Ovary (tissue), 10 donors: ENCODE measurements at places on chromosomes 13 and 19.

GRCh38 chr13:20580257-20580656 is 13.3 kb downstream of the IFT88 start:
- no peak overlapping the region for H3K4me3 ChIP-seq
- no peak for DNase-seq
- H3K27me3 ChIP-seq: no peaks in the 10 kb centered on the region
- H3K27ac ChIP-seq: no peak overlapping the region

DNA sequence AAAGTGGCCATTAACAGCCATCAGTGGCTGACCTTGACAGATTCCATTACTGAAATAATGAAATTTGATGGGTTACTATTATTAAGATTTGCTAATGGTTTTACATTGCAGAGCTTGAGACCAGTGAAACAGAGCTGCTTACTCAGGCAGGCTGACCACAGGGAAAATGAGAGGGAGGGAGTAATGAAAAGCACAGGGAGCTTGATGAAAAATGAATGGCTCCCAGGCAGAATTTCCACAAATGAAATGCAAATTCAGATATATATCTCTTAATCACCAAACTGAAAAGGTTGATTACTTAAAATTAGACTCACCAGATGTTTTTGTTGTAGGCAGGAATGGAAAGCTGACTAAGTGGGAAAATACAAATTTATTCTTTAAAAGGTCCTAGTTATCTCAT is 36.1 kb downstream of the HTR2A start:
- DNase-seq: no peak
- H3K27ac ChIP-seq: no peak overlapping the region
- H3K4me1 ChIP-seq: no peaks in the 10 kb centered on the region
- no peak overlapping the region for H3K4me3 ChIP-seq
- H3K36me3 ChIP-seq: no peaks in the 10 kb centered on the region

- peaks cover 4% of the 10 kb centered on the region for H3K4me1 ChIP-seq
- no peaks in the 10 kb centered on the region for H3K27me3 ChIP-seq
- H3K36me3 ChIP-seq: no peaks in the 10 kb centered on the region
- no peak for DNase-seq
- H3K4me3 ChIP-seq: peak overlapping the region; percentile 79
- peak overlapping the region; percentile 66 for H3K27ac ChIP-seq
Measured at GRCh38 chr19:16829822-16830289, 658 bp downstream of the SIN3B start.

DNA sequence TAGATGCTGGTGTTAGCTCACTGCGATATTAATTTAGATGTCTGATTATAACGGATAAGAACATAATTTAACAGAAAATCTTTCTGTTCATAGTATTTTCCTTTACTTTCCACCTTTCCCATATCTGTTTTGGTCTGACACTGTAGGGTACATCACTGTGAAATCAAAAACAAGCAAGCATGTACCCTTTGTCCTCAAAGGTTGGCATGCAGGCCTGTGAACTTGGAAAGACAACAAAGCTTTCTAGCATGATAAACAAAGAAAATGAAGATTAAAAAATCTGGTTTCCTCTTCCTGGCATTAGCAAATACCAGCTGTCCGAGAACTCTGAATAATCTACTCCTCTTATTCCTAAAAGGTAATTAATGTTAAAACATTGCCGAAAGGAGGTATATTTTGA is 31.6 kb downstream of the THSD1 start:
- no peaks in the 10 kb centered on the region for H3K36me3 ChIP-seq
- no peaks in the 10 kb centered on the region for H3K27me3 ChIP-seq
- H3K4me3 ChIP-seq: no peak overlapping the region
- no peaks in the 10 kb centered on the region for H3K4me1 ChIP-seq

- H3K27me3 ChIP-seq: no peaks in the 10 kb centered on the region
- H3K27ac ChIP-seq: no peak overlapping the region
- H3K4me3 ChIP-seq: no peak overlapping the region
- no peak for DNase-seq
- no peaks in the 10 kb centered on the region for H3K36me3 ChIP-seq
Measured at GRCh38 chr19:18629166-18630088, 7.4 kb upstream of the KLHL26 start.

GRCh38 chr13:31274390-31274789 is 74.6 kb downstream of the B3GLCT start:
- H3K27me3 ChIP-seq: no peaks in the 10 kb centered on the region
- H3K27ac ChIP-seq: no peak overlapping the region
- H3K4me3 ChIP-seq: no peak overlapping the region
- H3K36me3 ChIP-seq: no peaks in the 10 kb centered on the region

DNA sequence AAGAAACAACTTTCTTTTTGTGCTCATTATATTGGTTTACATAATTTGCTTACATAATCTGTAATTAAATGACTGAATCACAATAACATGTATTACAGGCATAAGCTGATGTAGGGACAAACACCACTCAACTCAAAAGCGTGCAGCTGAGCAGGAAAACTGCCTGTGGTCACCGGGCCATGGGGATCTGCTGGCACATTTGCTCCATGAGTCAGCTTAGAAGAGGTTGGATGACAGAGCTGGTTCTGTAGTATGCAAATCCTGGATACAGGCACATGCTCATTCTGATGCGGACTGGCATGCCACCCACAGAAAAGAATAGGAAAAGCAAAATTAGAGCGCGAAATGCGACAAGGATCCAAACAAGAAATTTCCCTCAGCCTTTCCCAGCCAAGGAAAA is 128.6 kb downstream of the USP12 start:
- no peaks in the 10 kb centered on the region for H3K4me1 ChIP-seq
- DNase-seq: no peak
- no peaks in the 10 kb centered on the region for H3K27me3 ChIP-seq
- no peak overlapping the region for H3K4me3 ChIP-seq

DNA sequence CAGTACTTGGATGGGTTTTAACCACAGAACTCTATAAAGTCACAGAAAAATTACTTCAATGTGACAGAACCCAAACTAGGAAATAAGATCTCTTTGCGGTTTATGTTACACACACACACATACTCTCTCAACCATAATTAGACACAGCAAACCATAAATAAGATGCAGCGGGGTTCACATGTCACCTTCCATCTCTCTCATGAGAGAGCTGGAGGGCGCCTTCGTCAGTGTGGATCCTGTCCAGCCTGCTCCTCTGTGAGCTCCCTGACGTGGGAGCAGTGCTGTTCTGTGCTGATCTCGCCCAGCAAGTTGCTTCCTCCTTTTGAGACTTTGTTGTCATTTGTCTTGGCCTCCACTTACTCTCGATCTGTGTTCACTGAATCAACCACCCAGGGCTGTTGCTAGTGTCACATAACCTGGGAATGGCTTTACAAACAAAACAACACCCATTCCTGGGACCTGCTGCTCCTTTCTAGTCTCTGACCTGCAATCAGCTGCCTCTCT is 204.9 kb upstream of the KL start:
- H3K27me3 ChIP-seq: no peaks in the 10 kb centered on the region
- H3K27ac ChIP-seq: no peak overlapping the region
- DNase-seq: no peak
- no peaks in the 10 kb centered on the region for H3K36me3 ChIP-seq
- H3K4me1 ChIP-seq: no peaks in the 10 kb centered on the region
- H3K4me3 ChIP-seq: no peak overlapping the region

DNA sequence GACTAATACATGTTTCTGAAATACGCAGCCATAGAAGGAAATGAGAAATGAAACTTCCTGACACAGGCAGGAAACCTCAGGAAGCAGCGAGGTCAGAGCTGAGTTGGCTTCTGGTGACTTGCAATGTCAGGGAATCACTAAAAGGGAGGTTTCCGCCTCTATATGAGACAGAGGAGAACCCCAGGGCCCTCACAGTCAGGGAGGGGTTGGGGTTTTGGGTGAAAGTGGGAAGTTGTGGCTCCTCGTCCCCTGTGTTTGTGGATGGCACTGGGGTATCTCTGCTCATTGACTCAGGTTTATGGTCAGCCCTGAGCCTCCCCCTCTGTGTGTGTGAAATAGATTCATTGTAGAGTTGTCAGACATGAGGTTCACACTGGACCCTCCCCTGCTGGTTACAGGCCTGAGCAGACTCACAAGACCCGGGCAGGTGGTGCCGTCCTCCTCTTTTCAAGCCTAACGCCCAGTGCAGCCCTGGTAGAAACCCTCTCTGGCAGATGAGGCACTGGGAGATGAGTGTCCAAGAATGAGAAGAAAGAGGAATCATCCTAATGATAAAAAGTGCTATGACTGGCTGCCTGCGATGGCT is 5.5 kb upstream of the LILRA6 start:
- no peaks in the 10 kb centered on the region for H3K4me1 ChIP-seq
- H3K4me3 ChIP-seq: no peak overlapping the region
- H3K27me3 ChIP-seq: no peaks in the 10 kb centered on the region
- H3K36me3 ChIP-seq: no peaks in the 10 kb centered on the region

GRCh38 chr19:38285567-38285966 is 18.5 kb upstream of the C19orf33 start:
- H3K4me1 ChIP-seq: peaks cover 15% of the 10 kb centered on the region
- no peaks in the 10 kb centered on the region for H3K27me3 ChIP-seq
- no peak overlapping the region for H3K4me3 ChIP-seq

- DNase-seq: no peak
- H3K27me3 ChIP-seq: no peaks in the 10 kb centered on the region
- H3K4me1 ChIP-seq: no peaks in the 10 kb centered on the region
- H3K27ac ChIP-seq: no peak overlapping the region
- H3K4me3 ChIP-seq: no peak overlapping the region
Measured at GRCh38 chr13:94917824-94918223, 205.5 kb upstream of the SOX21 start.

GRCh38 chr13:25371158-25371874 is 458 bp upstream of the ATP8A2 start:
- no peaks in the 10 kb centered on the region for H3K36me3 ChIP-seq
- H3K27me3 ChIP-seq: no peaks in the 10 kb centered on the region
- no peak overlapping the region for H3K27ac ChIP-seq
- H3K4me1 ChIP-seq: peaks cover 5% of the 10 kb centered on the region
- H3K4me3 ChIP-seq: no peak overlapping the region

DNA sequence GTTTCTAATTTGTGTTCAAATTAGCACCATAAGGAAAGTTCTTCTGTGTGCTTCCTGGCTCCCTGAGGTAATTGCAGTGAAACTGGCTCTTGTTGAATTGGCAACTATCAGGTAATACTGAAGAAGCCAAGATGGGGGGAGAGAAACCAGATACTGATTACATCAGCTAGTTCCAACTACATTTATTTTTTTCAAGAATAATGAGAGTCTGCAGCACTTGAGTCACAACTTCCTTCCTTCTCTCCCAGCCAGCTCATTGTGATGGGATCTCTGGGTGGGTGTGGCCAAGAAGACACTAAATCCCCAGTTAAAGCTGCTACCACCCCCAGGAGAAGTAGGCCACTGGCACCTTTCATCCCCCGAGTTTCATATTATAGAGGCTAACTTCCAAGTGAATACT is 100.7 kb upstream of the RXFP2 start:
- H3K27me3 ChIP-seq: no peaks in the 10 kb centered on the region
- no peak for DNase-seq
- no peaks in the 10 kb centered on the region for H3K36me3 ChIP-seq
- H3K4me3 ChIP-seq: no peak overlapping the region
- no peaks in the 10 kb centered on the region for H3K4me1 ChIP-seq

DNA sequence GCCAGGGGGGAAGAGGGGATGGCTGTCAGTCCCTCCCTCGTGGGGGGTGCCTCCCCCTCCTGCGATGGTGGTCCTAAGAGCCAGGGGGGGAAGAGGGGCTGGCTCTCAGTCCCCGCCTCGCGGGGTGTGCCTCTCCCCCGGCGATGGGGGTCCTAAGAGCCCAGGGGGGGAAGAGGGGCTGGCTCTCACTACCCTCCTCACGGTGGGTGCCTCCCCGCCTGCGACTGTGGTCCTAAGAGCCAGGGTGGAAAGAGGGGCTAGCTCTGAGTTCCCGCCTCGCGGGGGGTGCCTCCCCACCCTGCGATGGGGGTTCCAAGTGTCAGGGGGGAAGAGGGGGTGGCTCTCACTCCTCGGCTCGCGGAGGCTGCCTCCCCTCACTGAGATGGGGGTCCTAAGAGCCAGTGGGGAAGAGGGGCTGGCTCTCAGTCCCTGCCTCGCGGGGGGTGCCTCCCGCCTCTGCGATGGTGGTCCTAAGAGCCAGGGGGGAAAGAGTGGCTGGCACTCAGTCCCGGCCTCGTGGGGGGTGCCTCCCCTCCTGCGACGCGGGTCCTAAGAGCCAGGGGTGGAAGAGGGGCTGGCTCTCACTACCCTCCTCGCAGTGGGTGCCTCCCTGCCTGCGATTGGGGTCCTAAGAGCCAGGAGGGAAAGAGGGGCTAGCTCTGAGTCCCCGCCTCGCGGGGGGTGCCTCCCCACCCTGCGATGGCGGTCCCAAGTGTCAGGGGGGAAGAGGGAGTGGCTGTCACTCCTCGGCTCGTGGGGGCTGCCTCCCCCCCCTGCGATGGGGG is 2325.6 kb upstream of the PCDH20 start:
- DNase-seq: no peak
- no peak overlapping the region for H3K27ac ChIP-seq
- no peaks in the 10 kb centered on the region for H3K27me3 ChIP-seq

DNA sequence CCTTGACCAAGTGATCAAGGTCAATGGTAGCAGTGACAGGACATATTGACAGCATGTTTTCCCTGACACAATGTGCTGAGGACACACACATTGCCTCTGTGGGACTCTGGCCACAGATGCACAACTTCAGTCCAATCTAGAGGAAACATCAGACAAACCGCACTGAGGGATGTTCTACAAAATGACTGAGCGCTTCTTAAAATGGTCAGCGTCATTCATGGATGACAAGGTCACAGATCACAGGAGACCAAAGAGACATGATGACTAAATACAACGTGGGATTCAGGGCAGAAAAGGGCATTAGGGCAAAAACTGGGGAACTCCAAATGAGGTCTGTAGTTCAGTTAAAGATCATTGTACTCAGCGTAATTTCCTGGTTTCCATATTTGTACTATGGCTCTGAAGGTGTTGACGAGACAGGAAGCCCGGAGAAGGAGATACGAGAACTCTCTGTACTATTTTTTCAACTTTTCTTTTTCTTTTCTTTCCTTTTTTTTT is 20.6 kb downstream of the PBX4 start:
- no peaks in the 10 kb centered on the region for H3K4me1 ChIP-seq
- no peak for DNase-seq
- no peaks in the 10 kb centered on the region for H3K36me3 ChIP-seq
- no peak overlapping the region for H3K4me3 ChIP-seq
- no peak overlapping the region for H3K27ac ChIP-seq
- H3K27me3 ChIP-seq: no peaks in the 10 kb centered on the region

DNA sequence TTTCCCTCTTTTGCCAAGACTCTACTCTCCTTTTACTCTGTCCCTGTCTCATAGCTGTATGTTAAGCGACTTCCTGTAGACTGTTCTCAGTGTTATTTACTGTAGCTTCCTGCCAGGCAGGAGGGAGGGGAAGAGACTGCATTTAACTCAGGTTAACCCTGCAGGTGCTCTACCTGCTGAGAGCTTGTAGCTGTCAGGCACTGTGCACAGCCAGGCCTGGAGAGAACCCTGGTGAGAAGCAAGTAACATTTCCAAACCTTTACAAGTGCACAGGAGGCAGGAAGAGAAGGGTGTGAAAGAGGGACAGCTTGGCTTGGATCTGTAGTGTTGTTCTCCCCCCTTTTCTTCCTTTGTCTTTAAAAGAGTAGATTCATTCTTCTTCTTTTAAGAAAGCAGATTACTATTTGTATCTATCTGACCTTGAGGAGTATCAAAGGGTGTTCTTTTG is 167.1 kb downstream of the LMO7 start:
- no peak overlapping the region for H3K4me3 ChIP-seq
- no peak for DNase-seq
